ENCODE measurements at places on chromosomes 16 and 17.

DNA sequence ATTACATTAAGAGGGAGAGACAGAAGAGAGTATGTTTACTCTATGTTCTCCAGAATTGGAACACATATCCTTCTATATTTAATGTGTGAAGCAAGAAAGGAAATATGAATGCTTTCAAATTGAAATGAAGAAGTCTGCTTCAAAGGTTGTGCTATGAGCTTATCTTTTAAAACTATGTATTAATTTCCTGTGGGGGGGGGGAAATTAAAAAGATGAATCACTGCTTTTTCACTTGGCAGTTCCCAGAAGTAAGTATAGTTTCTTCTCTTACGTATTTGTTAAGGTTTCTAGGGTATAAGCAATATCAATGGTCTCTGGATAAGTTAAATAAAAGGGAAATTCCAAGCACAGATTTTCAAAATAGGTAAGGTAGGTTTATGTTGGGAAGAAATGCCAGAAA lies 7.0 kb downstream of the TERF2 start:
- no peak for DNase-seq

GRCh38 chr17:83143817-83144231 lies 64.4 kb downstream of the METRNL start:
- no peak for DNase-seq

DNA sequence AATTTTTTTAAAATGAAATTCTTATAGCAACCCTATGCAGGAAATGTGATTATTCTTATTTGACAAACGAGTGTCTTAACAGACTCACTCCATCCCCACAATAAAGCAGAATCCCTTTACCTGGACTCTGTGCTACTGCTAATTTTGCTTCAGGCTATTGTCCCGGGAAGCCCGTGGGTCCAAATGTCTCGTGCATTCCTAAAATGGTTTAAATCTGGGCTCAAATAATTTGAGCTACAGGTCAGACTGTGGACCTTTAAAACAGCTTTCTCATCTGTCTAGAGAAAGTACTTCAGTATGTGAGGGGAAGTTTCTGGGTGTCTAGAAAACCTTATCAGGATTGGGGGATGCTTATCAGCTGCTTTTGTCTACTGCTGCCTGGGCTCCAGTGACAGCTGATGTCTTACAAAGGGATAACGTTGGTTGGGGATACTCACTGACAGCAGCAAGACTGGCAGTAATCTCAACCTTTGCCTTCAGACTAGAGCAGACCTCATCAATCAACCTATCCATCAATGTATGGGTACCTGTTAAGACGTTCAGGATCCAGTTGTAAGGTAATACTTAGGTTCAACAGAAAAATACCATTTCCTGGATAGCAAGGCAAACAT lies 197.9 kb upstream of the CDH11 start:
- DNase-seq, result no peak

GRCh38 chr16:6252541-6252940 lies 1080.1 kb upstream of the RBFOX1 start:
- DNase-seq, result no peak

- DNase-seq, result no peak
Measured at GRCh38 chr17:34781571-34782108, 179.6 kb downstream of the CCT6B start.

- no peak for DNase-seq
Measured at GRCh38 chr17:62892061-62892675, 73.9 kb upstream of the TANC2 start.

GRCh38 chr17:28575126-28575795 lies 1.4 kb downstream of the ALDOC start:
- no peak for DNase-seq

GRCh38 chr17:8965394-8966168 lies at the start of gene PIK3R5:
Gene PIK3R5 (minus strand): TSS chr17:8965707. CDS start chr17:8911494, 54,213 bp downstream.
- peak; percentile 78 for DNase-seq

- no peak for DNase-seq
Measured at GRCh38 chr17:39955726-39956225, 7.0 kb upstream of the GSDMA start.

- DNase-seq, result no peak
Measured at GRCh38 chr17:52035336-52035915, 123.1 kb downstream of the CA10 start.

DNA sequence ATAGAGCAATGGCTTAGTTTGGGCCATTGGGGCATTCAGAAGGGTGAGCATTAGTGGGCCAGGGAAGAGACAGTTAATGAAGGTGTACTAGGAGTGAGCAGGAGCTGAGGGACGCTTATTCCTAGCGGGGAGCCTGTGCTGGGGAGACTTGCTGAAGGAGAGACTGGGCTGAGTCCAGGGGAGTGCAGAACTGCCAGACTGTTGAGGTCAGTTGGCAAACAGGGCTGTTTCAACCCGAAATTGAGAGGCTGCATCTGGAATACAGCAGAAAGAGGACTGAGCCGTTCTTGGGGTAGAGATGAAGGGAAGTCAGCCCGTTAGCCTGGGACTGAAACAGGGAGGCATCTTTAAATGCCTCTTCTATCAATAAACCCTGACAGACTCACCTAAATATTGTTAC lies 33.2 kb downstream of the MAP2K6 start:
- DNase-seq, result no peak

DNA sequence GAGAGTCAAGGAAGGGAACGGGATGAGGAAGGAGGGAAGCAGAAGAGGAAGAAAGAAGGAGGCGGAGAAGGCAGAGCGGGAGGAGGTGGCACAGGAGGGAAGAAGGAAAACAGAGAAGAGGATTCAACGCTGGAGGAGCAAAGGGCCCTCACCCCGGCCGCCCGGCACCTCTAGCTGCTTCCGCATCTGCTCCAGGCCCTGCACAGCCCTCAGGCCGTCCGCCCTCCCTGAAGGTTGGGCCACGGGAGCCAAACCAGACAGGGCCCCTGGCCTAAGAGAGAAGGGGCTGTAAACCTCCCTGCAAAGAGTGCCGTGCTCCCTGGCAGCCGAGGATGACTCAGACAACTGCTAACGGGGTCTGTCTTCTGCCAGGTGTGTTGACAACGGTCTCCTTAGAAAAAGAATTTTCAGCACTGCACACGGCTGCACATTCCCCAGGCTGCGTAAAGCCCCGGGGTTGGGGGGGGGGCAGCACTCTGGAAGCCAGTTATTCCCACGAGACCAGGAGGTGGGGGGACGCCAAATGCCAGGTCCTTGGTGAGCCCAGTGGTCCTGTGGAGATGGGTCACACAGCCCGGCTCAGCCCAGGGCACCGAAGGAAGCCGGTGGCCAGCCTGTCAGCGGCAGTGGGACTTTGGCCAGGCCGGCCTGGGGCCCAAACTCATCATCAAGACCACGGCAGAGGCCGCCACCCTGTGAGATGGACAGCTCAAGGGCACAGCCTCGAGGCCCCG lies 29.1 kb downstream of the MRM3 start:
- no peak for DNase-seq

- DNase-seq, result no peak
Measured at GRCh38 chr16:50762241-50762640, 20.4 kb downstream of the CYLD start.

DNA sequence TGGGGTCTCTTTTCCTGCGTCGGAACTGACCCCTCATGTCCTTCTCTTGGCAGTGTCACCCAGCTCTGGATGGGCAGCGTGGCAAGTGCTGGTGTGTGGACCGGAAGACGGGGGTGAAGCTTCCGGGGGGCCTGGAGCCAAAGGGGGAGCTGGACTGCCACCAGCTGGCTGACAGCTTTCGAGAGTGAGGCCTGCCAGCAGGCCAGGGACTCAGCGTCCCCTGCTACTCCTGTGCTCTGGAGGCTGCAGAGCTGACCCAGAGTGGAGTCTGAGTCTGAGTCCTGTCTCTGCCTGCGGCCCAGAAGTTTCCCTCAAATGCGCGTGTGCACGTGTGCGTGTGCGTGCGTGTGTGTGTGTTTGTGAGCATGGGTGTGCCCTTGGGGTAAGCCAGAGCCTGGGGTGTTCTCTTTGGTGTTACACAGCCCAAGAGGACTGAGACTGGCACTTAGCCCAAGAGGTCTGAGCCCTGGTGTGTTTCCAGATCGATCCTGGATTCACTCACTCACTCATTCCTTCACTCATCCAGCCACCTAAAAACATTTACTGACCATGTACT lies 13.2 kb downstream of the IGFBP4 start:
- DNase-seq, result no peak

DNA sequence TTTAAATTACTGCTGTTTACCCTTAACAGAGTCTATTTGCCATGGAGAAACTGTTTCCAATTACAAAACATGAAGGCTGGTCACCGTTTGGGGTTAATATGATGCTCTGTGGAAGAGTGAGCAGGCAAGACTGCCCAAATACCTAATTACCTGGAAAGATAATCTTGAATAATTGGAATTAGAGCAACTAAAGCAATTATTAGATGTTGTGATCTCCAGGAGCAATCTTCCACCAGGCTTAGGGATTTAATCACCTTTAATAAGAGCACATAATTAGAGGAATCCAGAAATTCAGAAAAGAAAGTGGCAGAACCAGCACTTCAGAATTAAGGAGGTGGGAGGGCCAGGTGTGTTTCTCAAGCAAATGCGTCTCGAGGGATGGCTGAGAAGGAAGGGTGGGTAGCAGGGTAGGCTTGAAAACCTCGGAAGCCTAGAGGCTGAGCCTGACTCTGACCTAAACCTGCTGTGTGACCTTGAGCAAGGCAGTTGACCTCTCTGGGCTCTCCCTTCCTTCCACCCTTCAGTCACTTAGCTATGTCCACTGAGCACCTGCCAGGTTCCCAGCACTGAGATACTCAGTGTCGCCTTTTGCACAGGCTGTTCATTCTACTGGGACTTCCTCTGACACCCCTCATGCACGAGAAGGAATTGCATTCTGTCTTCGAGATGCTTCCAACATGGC lies 113.2 kb downstream of the GSG1L start:
- DNase-seq, result no peak

- DNase-seq, result no peak
Measured at GRCh38 chr17:21072745-21073197, 30.0 kb upstream of the USP22 start.

DNA sequence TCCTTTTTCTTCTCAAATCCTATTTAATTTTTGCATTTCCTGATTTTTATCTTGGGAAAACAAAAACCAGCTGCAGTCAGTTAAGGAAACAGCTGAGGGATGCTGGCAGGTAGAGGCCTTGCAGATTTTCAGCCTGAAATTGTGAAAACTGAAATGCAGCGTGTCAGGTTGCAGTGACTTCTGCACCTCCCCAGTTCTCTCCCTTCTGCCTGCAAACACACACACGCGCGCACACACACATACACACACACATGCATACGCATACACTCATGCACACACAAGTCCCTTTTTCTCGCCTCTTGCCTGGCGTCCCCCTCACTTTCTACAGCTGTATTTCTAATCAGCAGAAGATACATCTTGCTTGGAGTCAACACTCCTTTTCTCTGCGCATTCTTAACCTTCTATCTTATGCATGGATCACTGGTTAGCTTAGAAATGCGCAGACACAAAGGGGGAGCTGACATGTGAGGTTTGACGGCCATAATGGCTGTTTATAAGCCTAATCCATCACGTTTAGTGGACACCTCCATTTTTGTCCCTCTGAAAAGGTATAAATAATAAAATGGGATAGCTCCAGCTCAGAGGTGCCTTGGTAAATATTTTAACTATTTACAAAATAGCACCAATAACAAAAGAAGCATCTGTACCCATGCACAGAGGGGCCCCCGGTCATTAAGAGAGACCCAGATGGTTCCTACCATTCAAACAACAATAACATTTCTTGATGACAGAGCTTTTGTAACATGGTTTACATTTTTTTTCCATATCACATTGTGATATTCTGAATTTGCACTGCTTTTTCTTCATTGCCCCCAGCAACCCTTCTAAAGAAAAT lies 392.1 kb upstream of the SALL1 start:
- no peak for DNase-seq

DNA sequence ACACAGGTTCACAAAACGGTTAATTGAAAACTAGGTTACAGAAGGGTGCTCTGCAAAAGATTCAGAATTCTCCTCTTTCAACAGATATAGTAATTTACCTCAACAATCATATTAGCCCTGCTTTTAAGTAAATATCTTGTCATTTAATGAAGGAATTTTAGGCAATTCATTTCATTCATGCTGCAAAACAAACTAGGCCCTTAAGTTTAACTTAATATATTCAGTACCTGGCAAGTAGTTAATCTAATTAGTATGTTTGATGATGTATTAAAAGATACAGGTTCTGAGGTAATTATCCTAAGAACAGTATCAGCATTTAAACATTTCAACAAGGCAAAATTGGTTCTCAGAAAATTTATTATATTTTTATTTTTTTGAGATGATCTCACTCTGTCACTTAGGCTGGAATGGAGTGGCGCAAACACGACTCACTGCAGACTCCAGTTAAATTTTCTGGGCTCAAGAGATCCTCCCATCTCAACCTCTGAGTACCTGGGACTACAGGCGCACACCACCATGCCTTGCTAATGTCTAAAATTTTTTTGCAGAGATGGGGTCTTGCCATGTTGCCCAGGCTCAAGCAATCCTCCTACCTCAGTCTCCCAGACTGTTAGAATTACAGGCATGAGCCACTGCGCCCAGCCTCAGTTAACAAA lies 44.9 kb downstream of the SMURF2 start:
- no peak for DNase-seq

DNA sequence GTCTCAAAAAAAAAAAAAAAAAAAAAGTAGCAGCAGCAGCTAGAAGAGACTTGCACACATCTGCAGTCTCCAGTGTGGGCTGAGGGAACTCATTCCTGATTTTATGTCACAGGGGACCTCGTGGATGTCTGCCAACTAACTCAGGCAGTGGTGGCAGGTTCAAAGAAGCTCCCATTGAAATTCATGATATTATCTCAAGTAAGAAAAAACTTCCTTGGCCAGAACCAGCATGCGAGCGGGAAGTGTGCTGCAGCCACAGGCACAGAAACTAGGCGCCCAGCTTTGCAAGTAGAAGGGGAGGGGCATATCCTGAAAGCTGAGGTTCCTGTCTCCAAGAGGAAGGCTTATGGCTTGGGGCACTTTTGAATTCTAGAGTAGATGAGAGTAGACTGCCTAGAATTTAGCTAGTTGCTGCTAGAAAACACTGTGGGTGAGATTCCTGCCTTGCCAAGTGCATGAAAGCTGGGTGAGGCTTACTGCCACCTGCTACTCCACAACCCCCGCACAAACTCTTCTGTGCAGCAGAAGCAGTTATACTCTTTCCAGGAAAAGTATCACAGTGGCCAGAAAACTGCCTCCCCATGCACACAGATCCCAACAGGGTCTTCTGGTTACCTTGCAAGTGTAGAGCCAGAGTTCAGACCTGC lies 603.8 kb upstream of the CA10 start:
- DNase-seq, result no peak

GRCh38 chr16:6643080-6643686 lies 689.5 kb upstream of the RBFOX1 start:
- peak; percentile 58 for DNase-seq

- no peak for DNase-seq
Measured at GRCh38 chr17:74924250-74924948, at the start of gene OTOP2. Gene OTOP2 (plus strand): TSS chr17:74924273. CDS start chr17:74924633, 360 bp downstream.

GRCh38 chr17:58311429-58311894 lies 17.1 kb downstream of the TSPOAP1 start:
- no peak for DNase-seq

DNA sequence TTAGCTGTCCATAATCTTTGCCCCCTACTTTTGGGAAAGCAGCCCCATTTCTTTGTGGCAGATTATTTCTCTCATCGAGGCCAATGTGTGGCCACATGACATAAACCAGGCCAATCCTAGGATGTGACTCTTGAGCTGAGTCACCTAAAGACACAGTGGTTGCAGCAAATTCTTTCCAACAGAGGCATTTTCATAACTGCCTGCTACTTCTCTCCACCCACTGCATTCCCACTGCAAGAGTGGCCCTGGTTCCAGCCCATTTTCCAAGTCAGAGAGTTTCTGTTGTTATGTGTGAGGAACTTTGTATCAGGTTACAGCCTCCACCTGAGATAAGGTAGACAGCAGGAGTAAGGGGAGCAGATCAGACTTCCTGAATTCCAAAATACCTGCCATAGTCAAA lies 195.2 kb downstream of the RGS9 start:
- DNase-seq, result no peak

GRCh38 chr16:20910781-20911321 lies 10.3 kb downstream of the LYRM1 start:
- DNase-seq, result no peak
